Left ventricle myocardium inferior (tissue), 1 donor: ENCODE measurements at places on chromosomes 2 and 18. TPM values are rescaled to one million over a fixed set of nuclear protein-coding genes. Genes with fewer than 3 reads are reported as not detected.

Gene AOX1
- total RNA-seq, result 3.6 TPM

DNA sequence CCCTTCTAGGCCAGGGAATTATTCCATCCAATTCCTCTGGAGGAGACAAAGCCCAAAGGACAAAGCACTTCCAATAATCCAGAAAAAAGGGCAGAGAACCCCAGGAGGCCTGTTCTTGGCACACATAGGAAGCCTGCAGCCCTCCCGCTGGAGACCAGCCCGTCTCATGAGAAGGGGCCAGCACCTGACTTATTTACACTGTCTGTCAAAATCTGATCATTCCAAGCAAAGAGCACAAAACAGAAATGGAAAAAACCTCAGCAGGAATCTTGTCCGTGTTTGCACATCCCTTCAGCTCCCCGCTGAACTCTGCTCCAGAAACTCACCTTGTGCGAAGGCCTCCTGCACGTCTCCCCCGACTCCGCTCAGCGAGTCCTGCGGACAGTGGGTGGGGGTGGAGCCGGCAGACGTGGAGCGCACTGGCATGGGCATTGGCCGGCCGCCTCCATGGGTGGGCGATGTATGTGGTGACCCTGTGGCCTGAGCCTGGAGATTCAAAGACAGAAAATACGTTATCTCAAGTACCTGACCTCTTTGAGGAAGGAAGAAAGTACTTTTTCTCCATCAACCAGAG lies 46.2 kb upstream of the DNMT3A start:
- no peak for DNase-seq

DNA sequence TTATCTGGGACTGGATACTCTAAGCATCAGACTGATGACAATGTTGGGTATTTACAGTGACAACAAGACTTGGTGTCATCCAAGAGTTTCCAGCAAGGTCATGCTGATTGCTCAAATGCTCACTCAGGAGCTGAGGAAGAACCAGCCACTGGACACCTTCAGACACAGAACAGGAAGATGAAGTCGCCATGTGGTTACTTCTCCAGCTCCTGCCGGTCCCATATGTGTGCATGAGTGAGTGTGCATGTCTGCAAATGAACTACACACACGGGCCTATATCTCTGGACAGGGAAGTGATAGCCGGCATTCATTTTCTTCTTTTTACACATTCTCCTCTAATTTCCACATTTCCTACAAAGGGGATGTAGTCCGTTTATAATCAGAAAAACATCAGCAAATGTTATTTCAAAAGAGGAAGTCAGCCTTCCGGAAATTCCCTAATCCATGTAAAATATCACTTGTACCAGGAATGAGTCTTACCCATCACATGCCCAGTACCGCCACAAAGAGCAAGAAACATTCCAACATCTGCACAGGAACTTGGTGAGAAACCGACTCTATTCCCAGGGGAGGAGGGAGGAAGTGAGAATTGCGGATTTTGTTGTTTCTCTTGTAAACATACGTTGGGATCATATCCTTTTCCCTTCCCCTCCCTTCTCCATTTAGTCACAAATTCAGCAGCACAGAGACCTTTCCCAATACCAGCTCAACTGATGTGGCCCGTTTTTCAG lies 10.8 kb downstream of the RFX8 start:
- DNase-seq, result no peak

Gene RESP18
- not detected for total RNA-seq

DNA sequence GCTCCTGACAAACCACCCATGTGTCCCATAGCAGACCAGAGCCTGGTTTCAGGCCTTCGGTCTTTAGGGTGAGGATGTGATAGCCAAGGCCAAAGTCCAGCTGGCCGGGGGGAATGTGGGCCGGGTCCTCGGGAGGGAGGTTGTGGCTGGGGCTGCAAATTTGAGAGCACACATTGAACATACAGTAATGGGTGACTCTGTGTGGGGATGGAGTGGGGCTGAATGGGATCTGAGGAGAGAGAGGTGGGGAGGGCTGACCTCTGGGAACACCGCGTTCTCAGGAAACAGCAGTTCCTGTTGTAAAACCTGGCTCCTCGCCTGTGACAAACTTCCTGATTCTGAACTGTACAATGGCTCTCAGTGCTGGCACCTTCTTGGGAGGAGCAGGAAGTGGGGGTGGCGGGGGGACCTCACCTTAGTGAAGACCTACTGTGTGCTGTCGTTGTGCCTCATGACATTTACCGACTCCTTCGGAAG lies 48.8 kb downstream of the MCFD2 start:
- DNase-seq, result peak; percentile 58

GRCh38 chr2:165594935-165595255 lies 125.4 kb downstream of the CSRNP3 start:
- no peak for DNase-seq

DNA sequence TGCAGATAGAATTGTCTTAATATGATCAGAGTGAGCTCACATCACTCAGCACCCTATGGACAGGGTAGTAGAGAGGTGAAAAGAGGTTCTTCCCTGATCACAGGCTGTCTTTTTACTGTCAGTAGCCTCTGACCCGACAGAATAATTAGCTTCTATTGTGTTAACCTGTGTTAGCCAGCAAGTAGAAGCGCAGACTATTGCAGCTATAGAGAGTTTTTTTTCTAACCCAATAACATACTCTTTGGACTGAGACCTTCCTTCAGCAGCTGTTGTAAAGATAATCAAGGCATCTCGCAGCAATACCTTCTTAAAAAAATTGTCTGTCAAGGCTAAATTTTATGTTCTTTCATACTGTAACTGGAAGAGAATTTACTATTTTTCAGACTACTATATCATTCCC lies 670.4 kb downstream of the ADCYAP1 start:
- no peak for DNase-seq

DNA sequence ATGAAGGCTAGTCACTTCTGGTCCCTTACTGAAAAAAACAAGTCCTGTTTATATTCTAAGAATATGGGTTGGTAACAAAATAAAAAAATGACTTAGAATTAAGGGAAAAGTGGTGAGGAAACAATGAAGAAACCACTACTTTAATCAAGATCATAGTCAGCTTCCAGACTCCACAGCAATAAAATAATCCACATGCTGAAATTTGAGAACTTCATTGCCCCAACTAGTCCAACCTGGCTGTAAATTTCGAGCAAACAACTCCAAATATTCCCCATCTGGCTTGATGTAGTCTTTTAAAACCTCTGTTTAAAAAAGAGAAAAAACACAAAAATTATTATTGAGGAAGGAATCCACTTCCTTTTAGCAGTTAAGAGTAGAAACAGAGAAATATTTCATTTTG lies 32.5 kb downstream of the METTL4 start:
- DNase-seq, result no peak

Gene INSIG2
- total RNA-seq, result 15.9 TPM

DNA sequence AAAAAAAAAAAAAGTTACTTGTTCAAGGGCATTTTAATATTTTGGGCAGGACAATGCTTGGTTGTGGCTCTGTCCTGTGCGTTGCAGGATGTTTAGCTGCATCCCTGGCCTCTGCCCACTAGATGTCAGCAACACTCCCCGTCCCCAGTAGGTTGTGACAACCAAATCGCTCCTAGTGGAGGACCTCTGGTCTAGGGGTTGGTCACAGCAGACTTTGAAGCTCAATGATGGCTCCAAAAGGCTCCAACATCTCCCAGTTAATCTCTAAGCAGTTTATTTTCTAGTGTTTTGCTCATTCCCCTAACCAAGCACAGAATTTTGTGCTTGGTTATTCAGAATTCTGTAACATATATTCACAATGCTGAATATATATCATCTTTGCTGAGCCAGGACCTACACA lies 67.0 kb downstream of the CHRNA1 start:
- DNase-seq, result peak; percentile 35

GRCh38 chr2:121173112-121173511 lies 111.9 kb downstream of the TFCP2L1 start:
- DNase-seq, result no peak

Gene POTEI
- not detected for total RNA-seq

DNA sequence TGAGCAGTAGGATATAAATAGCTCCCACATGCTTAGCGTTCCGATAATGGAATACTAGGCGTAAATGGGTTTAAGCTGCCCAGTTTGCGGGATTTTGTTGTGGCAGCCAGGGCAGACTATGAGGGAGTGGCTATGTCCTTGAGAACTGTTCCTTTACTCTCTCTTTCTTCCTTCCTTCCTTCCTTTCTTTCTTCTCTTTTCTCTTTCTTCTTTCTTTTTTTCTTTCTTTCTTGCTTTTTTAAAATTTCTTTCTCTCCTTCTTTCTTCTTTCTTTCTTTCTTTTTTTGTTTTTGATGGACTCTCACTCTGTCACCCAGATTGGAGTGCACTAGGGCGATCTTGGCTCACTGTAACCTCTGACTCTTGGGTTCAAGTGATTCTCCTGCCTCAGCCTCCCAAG lies 9.1 kb upstream of the PRELID3A start:
- DNase-seq, result no peak

DNA sequence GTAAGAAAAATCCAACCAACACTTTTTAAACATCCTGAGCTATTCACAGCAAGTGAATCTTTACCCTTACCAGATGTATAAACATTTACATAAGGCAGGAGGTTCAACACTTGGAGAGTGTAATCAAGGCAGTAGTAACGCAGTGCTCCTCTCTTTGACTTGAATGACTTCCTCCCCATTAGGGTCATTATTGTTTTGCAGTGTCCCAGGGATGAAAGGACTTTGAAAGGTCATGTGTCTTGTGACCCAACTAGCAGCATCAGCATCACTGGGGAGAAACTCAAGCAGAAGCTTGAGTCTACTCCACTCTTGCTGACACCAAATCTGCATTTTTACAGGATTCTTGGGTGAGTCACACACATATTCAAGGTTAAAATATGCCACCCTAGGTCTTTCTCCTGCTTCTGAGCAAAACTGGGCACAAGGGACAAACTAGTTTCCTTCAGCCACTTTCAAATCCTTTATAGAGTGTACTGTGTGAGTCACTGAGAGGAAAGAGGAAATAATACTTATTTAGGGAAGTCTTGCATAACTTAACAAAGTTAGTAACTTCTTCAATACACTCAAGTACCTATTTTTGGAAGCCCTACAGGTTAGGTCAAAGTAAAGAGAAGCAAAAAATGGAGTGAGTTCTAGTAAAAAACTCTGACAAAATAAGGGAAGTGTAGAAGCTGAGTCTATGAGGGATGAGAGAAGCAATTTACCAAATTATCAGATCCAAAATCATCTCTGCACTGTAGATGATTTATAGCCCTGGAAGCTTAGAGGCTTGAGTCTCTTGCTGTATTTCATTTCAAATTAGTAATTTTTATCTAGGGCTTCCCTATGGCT lies 51.0 kb upstream of the EML4 start:
- no peak for DNase-seq
